ENCODE measurements at places on chromosomes 4 and X. TPM values are rescaled to one million over a fixed set of nuclear protein-coding genes. Genes with fewer than 3 reads are reported as not detected.

DNA sequence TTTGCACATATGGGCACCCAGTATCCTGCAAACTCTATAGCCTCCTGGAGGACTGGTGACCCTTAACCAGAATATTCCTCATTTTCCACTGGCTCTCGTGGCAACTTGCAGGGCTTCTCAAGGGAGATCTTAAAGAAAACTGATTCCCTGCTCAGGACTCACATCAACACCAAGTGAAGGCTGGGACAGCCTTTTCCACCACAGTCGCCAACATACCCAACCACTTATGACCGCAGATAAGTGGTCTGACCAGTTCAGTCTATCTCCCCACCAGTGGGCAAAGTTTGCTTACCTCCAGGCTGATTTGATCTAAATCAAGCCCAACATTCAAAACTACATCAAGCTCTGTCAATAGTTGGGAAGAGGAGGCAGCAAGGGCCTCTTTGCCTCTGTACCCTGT is 289.3 kb upstream of the GATB start:
- no peak for DNase-seq

GRCh38 chr4:15349531-15349935 is 78.3 kb upstream of the C1QTNF7 start:
- no peak for DNase-seq

DNA sequence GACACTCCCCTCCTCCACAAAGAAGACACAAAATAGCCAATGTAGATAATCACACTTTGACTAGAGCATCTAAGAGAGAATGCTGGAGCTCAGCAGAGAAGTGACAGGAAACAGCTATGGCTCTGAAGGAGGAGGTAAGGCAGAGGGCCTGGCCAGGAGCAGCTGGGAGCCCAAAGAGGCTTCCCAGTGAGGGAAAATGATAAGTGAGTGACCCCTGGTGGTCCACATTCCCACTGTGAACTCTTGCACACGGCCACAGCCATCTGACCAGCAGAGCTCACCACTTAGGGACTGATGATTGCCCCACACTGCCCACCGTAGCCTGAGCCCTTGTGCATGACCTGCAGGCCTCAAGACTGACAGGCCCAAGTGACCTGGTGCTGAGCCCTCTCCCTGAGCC is 162.7 kb upstream of the GALNTL6 start:
- no peak for DNase-seq

GRCh38 chrX:25659317-25659716 is 478.8 kb upstream of the MAGEB18 start:
- no peak for DNase-seq

DNA sequence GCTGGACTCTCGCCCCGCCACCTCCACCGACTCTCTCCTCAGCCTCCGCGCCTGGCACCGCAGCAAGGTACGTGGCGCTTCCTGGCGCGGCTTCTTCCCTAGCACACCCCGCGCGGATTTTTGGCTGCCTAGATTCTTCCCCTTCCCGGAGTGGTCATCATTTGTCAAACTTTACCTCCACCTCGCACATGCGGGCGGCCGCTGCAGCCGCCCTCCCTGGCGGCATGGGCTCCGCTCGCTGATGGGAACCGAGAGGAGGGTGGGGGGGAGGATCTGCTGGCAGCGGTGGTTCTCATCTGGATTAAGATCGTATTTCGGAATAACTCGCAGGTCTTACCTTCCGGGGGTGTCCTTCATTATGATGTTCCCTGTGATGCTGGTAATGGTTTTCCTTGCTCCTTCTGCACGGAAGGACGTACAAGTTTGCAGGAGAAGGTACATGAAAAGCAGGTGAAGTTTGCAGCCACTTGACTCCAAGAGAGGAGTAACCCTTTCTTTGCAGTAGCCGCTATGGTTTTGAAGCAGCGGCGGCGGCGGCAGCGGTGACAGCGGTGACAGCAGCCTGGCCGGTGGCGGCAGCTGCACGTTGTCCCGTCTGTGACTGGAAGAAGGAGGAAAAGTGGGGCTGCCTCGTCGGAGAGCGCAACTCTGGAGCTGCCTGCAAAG is 2183.9 kb upstream of the TENM3 start:
- DNase-seq, result no peak

DNA sequence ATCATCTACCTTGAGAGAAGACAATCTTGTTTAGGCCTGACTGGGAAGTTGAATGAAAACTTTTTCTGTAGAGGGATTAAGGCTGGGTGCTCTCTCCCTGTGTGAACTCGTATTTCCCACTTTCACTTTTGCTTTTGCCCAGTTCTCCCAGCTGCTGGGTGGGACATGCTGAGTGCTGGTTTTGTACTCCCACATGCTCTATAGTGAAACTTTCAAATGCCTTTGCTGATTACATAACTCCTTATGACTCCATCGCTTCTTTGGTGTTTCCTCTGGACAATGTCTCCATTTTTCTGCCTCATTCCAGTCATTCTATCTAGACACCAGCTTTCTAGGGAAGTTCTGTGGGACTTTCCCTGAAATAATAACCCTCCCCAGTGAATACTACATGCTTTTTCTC is 100.5 kb downstream of the CLNK start:
- peak; percentile 46 for DNase-seq

DNA sequence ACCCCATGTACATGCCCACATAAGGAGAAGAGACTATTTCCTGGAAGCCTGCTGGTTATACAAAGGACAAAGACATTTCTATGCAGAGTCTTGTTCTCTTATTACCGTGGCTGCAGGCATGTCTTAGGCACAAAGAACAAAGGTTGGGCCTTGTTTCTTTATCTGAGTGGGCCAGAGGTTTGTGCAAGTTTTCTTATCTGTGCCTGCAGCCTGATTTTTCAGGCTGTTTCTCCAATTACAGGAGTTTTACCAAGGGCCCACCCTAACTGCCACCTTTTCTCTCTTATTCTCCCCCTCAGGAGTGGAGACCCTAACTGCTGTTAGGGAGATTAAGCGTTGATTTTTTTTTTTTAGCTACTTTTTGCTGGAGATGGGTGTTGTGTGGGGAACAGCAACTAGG is 3.5 kb downstream of the TENT5D start:
- DNase-seq, result no peak

GRCh38 chr4:12123707-12124106 is 695.0 kb upstream of the HS3ST1 start:
- DNase-seq, result no peak

DNA sequence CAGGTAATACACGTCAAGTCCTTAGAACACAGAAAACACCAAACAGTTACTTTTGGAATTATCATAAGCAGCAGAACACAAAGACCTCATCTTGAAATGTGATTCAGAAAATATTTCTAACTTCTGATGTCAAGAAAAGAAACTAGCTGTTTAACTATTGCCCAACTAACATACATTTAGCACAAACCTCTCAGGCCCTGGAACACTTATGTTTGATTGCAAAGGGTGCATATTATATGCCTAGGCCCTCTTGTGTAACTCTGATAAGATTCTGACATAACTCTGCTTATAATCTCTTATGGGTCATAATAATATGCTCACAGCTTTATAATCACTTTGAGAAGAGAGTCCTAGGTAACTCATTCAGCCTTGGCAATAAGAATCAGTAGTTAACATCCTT is 62.6 kb downstream of the TBC1D9 start:
- DNase-seq, result no peak

GRCh38 chr4:69057620-69058409 is 38.5 kb upstream of the UGT2B7 start:
- DNase-seq, result no peak

DNA sequence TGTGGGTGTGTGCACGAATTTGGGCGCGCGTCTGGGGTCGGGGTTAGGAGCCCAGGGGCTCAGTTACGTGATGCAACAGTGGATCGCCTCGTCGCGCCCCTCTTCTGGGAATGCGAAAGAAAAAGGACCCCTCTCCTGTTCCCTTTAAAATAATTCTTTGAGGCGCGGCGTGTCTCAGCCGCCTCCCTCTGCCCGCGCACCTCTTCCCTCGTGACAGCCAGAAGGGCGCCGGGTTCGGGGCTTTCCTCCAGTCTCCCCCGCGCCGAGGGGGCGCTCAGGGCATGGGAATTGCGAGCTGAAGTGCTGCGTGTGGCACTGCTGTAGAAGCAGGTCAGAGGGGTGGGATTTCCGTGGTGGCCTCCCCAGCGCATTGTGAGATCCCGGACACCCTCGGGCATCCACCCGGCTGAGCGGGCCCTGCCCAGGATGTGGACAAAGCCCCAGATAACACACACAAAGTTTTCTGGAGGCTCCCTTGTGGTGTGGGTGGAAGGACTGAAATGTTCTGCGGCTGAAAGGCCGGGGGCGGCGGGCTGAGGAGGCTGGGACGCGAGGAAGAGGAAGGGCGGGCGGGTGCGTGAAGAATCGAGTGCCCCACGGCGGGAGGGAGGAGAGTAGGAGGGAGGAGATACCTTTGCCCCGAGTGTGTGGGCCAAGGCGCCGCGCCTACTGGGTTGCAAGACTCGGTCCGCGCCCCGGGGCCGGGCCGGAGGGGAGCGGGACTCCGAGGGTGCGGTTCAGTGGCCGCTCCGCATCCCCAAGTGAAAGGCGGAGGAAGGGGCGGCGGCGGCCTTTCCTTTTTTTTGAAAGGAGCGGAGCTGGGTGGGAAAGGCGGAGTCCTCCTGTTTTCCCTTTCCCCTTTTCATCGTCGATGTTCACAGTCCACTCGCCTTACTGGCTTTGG is 752 bp downstream of the SEPTIN11 start:
- peak; percentile 76 for DNase-seq

DNA sequence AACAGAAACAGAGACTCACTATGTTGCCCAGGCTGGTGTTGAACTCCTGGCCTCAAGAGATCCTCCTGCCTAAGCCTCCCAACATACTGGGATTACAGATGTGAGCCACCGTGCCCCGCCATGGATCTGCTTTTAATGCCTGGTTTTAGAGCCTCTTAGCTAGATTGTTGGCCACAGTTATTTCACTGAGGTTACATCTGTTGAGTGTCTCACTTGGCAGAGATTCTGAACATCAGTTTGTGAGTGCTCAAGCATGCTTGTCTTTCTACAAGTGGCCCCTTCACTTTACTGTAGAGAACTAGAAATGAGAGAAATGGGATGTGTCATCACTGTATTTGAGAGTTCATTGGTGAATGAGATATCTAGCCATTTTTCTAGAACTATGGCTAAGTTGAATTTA is 218.5 kb downstream of the APBB2 start:
- DNase-seq, result no peak

- DNase-seq, result no peak
Observed at GRCh38 chr4:8201321-8201781, 2.3 kb downstream of the SH3TC1 start.

- no peak for DNase-seq
Observed at GRCh38 chr4:24917076-24917856, 4.4 kb upstream of the CCDC149 start.

DNA sequence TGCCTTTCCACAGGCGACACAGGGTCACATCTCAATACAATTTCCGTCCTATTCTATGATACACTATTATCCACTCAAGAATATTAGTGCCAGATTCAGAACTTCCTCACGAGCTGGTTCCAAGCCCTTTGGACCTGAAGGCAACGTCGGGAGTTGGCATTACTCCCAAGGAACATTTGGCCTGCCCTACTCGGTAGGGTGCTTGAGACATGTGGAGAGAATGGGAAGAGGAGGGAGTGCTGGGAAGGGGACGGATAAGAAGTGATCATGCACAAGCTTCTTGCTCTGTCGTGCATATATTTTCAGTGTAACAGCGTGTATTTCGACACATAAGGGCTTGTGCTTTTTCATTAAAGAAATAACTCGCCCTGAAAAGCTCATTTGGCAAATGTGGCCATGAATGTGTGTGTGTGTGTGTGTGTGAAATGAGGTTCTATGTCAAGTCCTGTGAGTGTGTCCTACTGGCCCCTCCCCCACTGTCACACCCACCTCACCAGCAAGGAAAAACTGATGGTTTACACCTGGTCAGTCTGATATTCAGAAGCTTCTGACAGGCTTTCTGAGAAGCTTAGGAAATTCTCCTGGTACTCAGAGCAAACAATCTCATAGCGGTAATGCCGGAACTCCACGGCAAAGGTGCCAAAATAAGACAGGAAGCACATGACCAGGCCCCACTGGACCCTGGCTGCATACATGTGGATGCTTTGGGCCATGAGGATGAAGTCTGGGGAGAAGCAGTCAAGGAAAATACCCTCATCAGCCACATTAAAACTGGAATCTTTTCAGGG is 54.8 kb downstream of the ENOPH1 start:
- DNase-seq, result no peak

- no peak for DNase-seq
Observed at GRCh38 chr4:68865188-68865638, 49.4 kb downstream of the UGT2B10 start.

- DNase-seq, result no peak
Observed at GRCh38 chr4:100742045-100742444, 224.2 kb upstream of the EMCN start.

GRCh38 chrX:124228849-124229248 is 103.6 kb upstream of the TEX13D start:
- no peak for DNase-seq

DNA sequence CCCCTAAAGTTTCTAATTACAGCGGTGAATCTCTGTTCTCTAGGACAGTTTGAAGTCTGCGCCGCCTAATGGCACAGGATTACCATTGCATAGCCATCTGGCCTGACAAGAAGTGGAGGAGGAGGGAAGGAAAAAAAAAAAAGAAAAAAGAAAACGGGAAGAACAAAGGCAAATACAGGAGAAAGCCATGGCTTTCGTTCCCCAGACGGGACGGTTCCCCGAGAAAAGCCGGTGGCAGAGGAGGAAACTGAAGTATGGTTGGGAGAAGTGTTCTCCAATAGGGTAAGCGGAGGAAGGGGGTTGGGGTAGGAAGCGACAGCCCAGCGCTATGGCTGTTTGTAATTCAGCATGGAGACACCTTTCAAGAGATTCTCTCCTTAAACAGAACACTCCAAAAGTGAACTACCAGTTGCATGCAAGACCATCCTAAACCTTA is 80.8 kb downstream of the HMGN5 start:
- DNase-seq, result peak; percentile 57

The PPP2R2C gene
- not detected for total RNA-seq

The NEUROG2 gene
- 0.03 TPM for total RNA-seq

The PABPC1L2A gene
- total RNA-seq, result not detected

The BMPR1B gene
- total RNA-seq, result not detected

The TMPRSS11B gene
- total RNA-seq, result not detected

The ADH1A gene
- not detected for total RNA-seq

The C4orf46 gene
- 32.6 TPM for total RNA-seq

The PLXNB3 gene
- 0.03 TPM for total RNA-seq

The NWD2 gene
- not detected for total RNA-seq

The NDST3 gene
- 0.58 TPM for total RNA-seq

The SSX1 gene
- not detected for total RNA-seq

The SORCS2 gene
- total RNA-seq, result 0.05 TPM

The SSX4 gene
- total RNA-seq, result not detected

The VSIG1 gene
- total RNA-seq, result 0.37 TPM

The CACNA1F gene
- total RNA-seq, result not detected

The USP9X gene
- 51.8 TPM for total RNA-seq

The PRSS12 gene
- total RNA-seq, result 9.7 TPM

The CCDC160 gene
- not detected for total RNA-seq

Measured in SJSA1 (cell line).